NCI-H2081 treated with DMSO at 0.1 percent for 48 hours (cell line): ENCODE measurements at places on chromosomes 12 and 14.

- DNase-seq: peak; percentile 82
These were observed 182.7 kb downstream of the KICS2 start for GRCh38 chr12:64039281-64039871.

DNA sequence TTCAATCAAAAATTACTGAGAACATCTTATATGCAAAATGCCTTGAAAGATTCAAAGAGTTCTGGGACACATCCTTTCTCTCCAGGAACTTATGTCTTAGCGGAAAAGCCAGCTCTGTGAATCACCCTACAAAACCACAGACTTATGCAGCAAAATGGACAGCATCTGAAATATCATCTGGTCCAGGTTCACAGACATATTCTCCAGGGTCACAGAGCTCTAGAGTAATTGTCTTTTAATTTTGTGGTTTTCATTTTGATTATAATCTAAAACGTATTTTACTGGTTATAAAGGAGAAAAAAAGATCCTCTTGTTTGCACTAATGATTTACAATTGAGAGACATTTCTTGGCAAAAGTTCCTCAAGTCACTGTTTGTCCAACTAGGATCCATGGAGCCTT lies 246.2 kb downstream of the MSRB3 start:
- no peak for DNase-seq

DNA sequence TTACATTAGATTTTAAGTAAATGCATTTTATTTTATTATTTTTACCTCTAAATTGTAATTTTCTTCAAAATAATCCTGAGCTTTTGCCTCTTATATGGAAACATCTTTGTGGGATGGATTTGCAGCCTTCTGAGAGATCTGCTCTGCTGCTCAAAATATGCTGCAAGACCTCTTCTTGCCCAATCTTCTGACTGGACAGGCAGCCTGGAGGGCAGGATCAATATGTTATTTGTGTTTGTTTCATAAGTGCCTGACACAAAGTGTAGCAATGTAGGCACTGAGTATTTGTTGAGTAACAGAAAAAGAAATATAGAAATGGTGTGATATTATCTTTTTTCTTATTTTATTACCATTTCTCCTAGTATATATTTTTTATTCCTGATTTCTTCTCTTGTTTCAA lies 1106.9 kb downstream of the TMTC2 start:
- DNase-seq: no peak

- DNase-seq: no peak
These were observed 44.2 kb upstream of the PLEKHG7 start for GRCh38 chr12:92658611-92659010.

DNA sequence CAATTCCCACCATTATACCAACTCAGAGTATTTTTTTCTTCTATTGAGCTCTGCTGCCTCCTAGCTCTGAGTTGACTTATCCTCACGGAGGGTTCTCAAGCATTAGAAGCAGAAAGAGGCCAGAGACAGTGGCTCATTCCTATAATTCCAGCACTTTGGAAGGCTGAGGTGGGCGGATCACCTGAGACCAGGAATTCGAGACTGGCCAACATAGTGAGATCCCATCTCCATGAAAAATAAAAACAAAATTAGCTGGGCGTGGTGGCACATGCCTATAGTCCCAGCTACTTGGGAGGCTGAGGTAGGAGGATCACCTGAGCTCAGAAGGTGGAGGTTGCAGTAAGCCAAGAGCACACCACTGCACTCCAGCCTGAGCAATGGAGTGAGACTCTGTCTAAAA lies 21.0 kb downstream of the HPD start:
- DNase-seq: no peak

GRCh38 chr12:16606991-16607390 lies 1.0 kb upstream of the LMO3 start:
- no peak for DNase-seq

GRCh38 chr14:69247676-69248440 lies 12.1 kb upstream of the GALNT16 start:
- no peak for DNase-seq

DNA sequence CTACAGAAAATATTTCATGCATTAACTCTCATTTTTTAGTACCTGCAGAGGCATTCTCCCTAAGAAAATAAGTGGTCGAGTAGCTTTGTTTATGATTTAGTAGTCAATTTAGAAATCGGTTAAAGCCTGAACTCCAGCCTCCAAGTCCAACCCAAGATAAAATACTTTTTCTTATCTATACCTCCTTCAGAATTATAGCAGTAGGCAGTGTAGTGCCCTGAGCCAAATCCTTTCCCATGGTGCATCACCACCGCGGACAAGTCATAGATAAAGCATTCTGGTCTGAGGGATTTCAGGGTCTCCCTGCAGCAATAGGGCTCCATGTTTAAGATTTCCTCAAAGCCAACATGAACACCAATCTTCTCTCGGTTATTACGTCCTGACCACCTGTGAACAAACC lies 30.5 kb downstream of the USP44 start:
- no peak for DNase-seq

DNA sequence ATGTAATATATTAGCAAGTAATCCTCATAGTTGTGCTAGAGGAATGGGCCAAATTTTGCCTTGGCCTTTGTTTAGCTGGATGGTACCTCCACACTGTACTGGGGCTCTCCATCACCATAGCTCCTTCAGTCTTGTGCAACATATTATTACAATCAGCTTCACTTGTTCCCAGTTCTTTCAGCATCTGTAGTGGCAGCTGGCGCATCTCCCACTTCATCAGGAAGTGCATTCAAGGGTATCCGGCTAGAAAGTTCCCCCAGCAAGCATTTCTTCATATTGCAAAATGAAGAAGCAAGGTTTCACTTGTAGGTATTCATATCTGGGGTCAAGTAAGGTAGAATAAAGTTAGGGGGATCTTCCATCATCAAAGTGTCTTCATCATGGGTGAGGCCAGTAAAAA lies 123.7 kb downstream of the IGF1 start:
- DNase-seq: no peak

GRCh38 chr12:56366948-56367347 lies 4.3 kb upstream of the APOF start:
- DNase-seq: no peak

- DNase-seq: no peak
These were observed 198.5 kb downstream of the KCNC2 start for GRCh38 chr12:75011120-75011519.

GRCh38 chr14:94889520-94890312 lies 119.8 kb upstream of the GSC start:
- DNase-seq: no peak

DNA sequence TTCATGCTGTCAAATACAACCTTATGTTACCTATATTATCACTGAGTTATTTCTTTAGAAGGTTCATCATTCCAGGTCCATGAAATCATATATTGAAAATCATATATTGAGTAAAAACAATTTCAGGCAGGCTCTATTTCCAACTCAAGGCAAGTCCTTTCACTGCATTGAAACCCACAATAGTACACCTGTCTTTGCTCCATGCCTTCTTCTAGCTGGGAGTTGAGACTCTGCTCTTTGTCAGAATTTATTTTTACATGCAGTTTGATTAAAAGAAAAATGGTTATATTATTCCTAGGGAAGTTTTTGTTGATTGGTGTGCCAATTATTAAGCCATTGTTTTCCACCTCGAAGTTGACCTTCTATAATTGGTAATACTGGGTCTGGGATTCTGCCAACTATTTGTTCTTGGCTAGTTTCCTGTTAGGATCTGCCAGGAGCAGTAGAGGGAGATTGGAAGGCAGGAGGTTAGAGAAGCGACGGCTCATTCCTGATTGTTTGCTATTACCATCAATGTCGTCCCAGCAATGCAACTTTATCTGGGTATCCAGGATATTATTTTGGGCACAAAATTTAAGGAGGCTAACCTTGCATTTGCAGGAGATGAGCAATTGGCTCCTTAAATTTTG lies 79.5 kb upstream of the MIS18BP1 start:
- DNase-seq: no peak

DNA sequence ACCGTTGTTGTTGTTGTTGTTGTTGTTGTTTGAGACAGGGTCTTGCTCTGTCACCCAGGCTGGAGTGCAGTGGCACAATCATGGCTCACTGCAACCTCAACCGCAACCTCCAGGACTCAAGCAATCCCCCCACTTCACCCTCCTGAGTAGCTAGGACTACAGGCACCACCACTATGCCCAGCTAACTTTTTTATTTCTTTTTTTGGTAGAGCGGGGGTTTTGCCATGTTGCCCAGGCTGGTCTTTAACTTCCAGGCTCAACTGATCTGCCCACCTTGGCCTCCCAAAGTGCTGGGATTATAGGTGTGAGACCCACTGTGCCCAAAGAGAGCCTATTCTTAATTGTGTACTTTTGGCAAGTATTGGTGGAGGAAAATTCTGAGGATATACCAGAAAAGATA lies 25.7 kb downstream of the MOK start:
- no peak for DNase-seq

DNA sequence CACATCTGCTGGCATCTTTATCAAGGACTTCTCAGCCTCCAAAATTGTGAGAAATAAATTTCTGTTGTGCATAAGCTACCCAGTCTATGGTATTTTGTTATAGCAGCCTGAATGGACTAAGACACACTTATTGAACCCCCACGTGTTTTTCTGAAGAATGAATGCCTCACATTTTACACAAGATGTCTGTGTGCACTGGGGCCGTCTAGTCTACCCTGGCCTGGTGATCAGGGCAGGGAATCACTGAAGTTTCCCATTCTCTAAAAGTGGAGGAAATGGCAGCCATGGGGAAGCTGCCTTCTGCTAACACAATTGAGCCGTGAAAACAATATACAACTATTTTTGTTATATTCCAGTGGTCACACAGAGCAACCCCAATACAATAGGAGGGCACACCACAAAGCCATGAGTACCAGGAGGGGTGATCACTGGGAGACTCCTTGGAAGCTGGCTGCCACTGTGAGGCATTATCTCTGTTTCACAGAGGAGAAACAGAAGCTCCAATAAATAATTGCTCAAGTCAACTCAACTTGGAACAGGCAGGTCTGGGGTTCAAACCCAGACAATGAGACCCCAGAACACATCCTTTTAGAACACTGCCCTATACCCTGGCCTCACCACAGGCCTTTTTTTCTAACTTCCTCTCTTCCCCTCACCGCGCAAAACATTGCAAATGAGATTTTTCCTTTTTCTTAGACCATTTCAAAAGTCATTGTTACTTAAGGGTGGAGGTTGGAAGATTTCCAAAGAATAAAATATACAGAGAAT lies 18.3 kb upstream of the LTA4H start:
- DNase-seq: no peak

DNA sequence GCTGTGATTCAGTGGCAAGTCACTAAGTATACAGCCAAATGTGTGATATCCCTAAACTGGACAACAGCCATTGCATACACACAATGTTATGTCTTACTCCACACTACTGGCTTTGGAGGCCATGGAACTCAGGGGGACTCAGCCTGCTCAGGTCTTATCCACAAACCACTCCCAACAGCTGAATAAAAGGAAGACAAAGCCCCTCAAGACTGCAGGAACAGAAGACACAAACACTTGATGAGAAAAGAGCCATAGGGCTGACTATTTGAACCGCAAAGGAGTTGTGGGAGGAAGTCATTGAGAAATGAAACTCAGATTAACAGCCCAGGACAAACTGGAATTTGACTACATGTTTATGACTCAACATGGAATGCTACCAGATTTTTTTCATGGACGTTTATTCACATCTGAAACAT lies 40.9 kb downstream of the PTGER2 start:
- DNase-seq: no peak

DNA sequence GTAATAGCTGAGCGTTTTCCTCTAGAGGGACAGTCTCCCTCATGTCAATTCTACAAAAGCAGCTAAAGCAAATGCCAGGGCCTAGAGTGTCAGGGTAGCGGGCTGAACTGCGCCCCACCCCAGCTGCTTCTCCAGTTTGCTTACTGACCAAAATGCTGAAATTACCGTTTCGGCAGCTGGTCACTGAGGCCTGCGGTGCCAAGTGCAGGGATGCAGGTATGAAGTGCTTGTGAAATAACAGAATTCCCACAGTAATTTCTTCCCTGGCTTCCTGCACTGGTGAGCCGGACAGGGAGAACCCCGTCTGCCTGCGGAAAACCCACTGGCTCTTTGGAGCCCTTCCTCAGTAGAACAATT lies 19.1 kb downstream of the PSMC1 start:
- DNase-seq: no peak

GRCh38 chr12:66627270-66627987 lies 51.4 kb downstream of the GRIP1 start:
- DNase-seq: no peak

DNA sequence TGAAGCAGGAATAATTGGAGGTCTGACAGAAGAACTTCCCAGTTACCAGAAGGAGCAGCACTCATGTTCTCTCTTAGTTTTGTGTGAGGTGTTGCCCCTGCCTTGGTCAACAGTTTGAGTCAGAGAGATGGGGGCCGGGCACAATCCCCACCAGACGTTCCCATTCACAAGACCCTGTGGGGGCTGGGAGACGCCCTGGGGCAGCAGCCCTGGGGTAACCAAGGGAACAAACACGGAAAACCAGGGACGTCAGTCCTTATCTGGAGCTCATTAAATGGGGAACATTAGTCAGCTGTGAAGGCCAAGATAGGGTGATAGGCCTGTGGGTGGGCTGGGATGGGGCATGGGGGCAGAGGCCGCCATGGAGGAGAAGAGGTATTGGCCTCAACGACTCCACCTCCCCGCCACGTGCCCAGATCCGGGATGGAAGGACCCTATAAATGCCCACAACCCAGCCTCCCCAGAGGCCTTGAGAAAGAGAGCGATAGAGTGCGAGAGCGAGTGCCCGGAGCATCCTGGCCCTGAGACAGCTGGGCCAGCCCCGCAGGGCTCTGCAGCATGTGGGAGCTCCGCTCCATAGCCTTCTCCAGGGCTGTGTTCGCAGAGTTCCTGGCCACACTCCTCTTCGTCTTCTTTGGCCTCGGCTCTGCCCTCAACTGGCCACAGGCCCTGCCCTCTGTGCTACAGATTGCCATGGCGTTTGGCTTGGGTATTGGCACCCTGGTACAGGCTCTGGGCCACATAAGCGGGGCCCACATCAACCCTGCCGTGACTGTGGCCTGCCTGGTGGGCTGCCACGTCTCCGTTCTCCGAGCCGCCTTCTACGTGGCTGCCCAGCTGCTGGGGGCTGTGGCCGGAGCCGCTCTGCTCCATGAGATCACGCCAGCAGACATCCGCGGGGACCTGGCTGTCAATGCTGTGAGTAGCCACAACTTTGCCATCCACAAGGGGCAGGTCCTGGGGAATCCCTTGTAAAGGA lies at the start of gene AQP2:
TSS of gene AQP2 (plus strand) at position 465 of the 979 bp plus-strand sequence. CDS start at position 559, 94 bp downstream.
- DNase-seq: no peak

DNA sequence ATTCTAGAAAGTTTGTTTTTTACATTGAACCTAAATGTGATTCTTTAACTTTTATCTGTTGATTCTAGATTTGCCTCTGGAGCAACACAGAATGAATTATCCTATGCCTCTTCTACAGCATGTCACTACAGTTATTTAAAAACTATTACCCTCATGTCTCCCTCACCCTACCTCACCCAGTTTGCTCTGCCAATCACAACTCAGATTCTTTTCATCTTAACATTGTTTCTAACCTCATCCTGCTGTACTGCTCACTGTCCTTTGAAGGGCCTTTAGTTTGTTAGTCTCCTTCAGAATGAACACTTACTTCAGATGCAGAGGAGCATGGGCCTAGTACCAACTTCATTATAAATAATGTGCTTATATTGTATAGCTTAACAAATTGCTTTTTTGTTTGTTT lies 21.5 kb downstream of the YLPM1 start:
- no peak for DNase-seq

GRCh38 chr14:93040982-93041381 lies 74.7 kb downstream of the ITPK1 start:
- DNase-seq: no peak

- peak; percentile 53 for DNase-seq
These were observed 14.2 kb upstream of the CALM1 start for GRCh38 chr14:90382491-90383125.

- DNase-seq: no peak
These were observed 28.2 kb upstream of the MMP17 start for GRCh38 chr12:131799828-131800593.

- no peak for DNase-seq
These were observed 112.9 kb downstream of the DAAM1 start for GRCh38 chr14:59301354-59301753.
